ENCODE measurements at places on chromosomes 7 and 10.

- no peak for DNase-seq
These were observed 231.6 kb downstream of the TEX36 start for GRCh38 chr10:125451319-125451718.

GRCh38 chr10:48478469-48478868, 126.4 kb downstream of the ARHGAP22 start:
- DNase-seq, result no peak

DNA sequence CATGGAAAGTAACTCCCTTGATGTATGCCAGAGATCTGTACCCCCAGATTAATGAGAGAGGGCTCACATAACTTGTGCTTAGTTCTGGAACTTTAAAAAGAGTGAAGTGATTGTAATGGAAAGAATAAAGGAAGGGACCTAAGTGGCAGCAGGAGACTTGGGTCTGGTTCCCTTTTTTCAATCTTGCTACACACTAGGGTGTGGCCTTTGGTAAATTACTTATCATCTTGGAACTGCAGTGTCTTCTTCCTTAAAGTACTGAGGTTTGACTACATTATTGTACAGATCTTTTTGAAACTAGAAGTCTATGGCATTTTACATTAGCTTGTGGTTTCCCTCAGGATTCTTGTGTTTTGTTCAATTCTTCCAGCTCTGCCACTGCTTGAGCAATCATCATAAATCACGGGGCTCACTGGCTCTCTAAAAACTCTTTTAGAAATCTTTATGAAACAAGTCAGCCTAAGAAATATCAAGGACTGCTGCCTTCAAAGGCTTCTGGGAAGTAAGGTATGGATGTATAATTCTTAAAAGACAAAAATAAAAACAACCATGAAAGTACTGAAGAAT, 22.5 kb upstream of the CHRM2 start:
- no peak for DNase-seq

GRCh38 chr7:99693427-99694200, 13.8 kb upstream of the CYP3A5 start:
- DNase-seq, result no peak
